ENCODE measurements at places on chromosomes 2 and 18.

GRCh38 chr2:99067871-99068625 is 73.5 kb upstream of the C2orf15 start:
- DNase-seq: no peak

DNA sequence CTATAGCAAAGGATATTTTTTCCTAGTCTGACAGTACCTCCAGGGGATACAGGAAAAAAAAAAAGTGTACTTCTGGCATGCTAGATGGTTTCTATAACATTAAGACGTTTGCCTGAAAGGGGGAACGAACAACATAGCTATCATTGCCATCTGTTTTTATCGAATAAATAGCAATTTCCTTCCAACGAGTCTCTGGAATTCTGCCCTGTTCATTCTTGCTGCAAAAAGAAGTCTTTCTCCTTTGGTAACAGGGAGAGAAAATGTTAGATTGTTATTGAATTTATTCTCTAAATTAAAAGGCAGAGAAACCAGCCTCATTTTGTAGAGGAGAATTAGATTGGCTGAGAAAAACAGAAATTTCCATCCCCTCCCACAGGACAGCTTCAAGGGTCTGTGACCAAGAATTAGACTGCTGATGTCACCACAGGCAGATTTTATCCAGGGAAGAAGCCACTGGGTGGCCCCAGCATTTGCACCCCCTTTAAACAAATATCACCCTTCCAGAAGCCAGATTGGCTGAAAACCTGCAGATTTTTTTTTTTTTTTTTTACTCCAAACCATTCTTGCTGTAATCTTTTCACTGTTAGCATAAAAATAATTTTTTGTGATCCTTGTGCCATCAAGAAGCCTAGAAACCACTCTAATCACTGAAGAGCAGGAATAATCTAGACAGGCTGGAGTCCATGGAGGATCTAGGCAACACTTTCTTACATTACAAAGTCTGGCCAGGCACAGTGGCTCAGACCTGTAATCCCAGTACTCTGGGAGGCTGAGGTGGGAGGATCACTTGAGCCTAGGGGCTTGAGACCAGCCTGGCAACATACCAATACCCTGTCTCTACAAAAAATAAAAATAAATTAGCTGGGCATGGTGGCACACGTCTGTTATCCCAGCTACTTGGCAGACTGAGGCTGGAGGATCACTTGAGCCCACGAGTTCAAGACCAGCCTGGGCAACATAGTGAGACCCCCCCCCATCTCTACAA is 12.0 kb downstream of the WDFY1 start:
- no peak for DNase-seq

- no peak for DNase-seq
Observed at GRCh38 chr2:196088203-196088602, 19.6 kb upstream of the DNAH7 start.

DNA sequence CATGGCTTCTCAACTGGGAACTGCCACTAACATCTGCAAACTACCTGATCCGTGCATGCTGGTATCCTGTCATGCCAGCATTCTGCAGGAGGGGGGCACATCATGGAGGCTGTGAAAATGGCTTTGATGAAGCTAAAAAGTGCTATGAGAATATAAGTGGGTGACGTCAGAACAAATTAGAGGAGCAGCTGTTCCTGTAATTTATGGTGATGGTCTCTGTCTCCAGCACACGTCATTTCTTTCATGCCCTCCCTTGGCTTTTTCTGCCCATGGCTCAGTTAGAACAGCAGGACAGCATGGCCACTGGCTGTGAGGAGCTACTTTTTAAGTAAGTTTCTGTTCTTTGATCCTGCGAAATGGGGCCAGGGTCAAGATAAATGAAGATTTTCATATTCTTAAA is 466.3 kb downstream of the THSD7B start:
- no peak for DNase-seq

- peak; percentile 48 for DNase-seq
Observed at GRCh38 chr18:45974088-45974536, 7.0 kb upstream of the EPG5 start.

GRCh38 chr2:226898897-226899296 is 63.0 kb downstream of the RHBDD1 start:
- DNase-seq: no peak

DNA sequence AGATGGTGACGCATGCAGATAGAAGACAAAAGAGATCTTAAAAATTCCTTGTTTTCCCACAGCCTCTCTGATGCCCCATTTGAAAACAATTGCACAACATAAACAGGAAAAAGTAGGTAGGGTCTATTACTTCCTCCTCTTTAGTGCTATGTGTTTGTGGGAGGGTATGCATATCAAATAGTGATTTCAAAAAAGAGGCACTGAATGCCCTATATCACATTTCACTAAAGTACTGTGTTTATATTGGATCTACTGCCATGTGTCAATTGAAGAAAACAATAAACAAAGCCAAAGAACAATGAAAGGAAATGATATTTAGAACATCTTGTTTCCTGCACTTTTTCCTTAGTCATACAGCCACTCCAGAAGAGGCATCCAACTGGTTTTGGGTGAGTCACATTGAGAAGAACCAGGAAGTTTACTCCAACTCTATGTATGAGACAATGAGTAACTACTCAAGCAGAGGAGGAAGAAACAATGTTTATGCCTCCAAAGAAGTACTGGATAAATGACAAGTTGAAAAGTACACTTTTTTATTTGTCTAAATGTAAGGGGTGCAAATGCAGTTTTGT is 583.6 kb downstream of the FBXO15 start:
- peak; percentile 25 for DNase-seq

DNA sequence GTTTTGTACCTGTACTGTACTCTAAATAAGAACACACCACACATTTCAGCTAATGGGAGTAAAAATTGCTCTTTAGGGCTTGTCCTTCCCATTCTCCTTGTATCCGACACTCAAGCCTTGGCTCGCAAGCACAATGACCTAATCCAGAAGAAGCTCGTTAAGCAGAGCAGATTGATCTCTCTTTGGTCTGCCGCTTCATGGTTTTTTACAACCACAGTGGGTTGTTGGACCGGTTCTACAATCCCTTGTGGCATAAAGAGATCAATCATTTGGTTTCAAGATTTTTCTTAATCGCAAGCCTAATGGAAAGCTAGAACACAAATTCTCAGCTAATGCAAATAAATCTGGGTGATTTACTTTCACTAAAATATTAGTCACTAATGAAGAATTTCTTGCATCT is 662.1 kb downstream of the LRP1B start:
- DNase-seq: no peak

DNA sequence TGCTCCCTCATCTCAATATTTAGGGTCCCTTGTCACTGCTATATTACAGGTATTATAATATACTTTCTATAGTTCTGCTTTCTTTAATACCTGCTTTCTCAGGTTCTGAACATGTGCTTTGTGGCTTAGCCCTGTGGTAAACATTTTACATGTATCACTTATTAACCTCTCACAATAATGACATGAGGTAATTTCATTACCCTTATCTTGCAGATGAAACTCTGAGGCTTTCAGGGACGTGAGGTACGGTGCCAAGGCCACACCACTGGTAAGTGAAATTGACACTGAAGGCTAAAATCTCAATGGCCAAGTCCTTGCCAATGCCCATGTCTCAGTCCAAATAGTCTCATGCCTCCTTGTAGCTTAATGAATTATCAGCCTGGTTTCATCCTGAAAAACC is 21.7 kb downstream of the LINC00305 start:
- DNase-seq: no peak

- no peak for DNase-seq
Observed at GRCh38 chr2:2992634-2993033, 385.0 kb downstream of the EIPR1 start.

All from keratinocyte (primary cell).